ENCODE measurements at places on chromosomes 1 and 21. TPM values are rescaled to one million over a fixed set of nuclear protein-coding genes. Genes with fewer than 3 reads are reported as not detected.
A peak's percentile ranks its signal among the peaks of the same experiment; 100 is the strongest.

The NBPF12 gene
- 4.2 TPM for total RNA-seq

The ANGPTL1 gene
- not detected for total RNA-seq

The MX1 gene
- 6.7 TPM for total RNA-seq

DNA sequence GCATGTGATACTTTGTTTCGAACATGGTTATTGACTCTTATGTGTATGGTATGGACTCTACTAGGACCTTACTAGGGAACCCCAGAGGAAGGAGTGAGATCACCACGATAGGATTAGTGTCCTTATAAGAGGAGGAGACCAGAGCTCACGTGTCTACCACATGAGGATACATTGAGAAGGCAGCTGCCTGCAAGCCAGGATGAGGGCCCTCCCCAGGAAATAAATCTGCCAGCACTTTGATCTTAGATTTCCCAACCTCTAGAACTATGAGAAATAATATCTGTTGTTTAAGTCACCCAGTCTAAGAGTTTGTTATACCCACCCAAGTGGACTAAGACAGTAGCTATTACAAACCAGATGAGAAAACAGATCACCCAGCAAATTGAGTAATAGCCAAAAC, 559.3 kb upstream of the USP24 start:
- no peak for DNase-seq

GRCh38 chr1:242641461-242641860, 117.0 kb upstream of the PLD5 start:
- no peak for DNase-seq

The EXOSC10 gene
- total RNA-seq = 43.3 TPM

The C1orf226 gene
- total RNA-seq = 0.13 TPM

DNA sequence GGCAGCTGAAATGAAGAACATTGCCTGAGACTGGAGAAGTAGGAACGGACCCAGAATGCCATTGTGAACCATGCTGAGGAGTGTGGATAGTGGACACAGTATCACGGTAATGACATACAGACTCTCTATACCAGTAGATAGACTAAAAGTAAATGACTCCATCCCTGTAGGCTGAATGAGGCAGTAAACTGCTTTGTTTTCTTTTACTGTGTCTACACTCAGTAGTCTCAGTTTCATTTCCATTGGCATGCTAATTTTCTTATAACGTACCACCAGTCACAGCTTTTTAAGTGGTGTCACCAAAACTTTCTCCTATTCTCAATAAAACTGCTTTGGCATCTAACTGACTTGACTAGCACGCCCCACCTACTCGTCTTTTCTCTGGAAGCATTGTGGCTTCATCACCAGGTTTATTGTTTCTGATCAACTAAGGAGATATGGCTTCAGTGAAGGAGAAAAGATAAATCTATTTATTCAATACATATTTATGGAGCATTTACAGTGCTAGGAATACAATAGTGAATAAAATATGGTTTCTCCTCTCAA, 8.4 kb upstream of the ZNF697 start:
- DNase-seq = no peak

- no peak for DNase-seq
These were observed 178.6 kb downstream of the SLC45A1 start for GRCh38 chr1:8496473-8496872.

The PLA2G2C gene
- total RNA-seq = not detected

- DNase-seq = peak; percentile 79
These were observed 856 bp downstream of the FDPS start for GRCh38 chr1:155309423-155310021.

DNA sequence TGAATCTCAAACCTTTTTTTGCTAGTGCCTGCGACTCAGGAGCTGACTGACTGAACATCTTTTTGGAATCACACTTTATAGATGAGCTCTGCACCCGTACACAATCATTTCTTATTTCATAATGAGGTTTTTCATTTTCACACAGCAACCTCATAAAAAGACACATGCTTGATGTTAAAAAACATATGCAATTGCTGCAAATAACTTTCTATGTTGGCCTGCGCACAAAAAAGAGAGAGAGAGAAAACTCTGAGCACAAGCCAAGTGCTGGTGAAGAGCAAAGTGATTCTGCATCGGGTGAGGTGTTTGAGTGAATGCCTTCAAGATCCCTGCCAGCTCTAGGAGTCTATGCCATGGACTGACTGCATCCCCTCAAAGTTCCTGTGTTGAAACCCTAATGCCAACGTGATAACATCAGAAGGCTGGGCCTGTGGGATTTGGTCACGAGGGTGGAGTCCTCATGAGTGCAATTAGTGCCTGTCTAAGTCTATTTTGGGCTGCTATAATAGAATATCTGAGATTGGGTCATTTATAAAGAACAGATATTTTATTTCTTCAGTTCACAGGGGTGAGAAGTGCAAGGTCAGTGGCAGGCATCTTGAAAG, 36.6 kb downstream of the C1orf87 start:
- no peak for DNase-seq

GRCh38 chr1:233340031-233340555, 12.6 kb downstream of the MAP3K21 start:
- no peak for DNase-seq

The OLFML2B gene
- total RNA-seq = 0.13 TPM

GRCh38 chr1:186502087-186502486, 41.2 kb upstream of the PDC start:
- DNase-seq = no peak

The CHIA gene
- total RNA-seq = not detected

DNA sequence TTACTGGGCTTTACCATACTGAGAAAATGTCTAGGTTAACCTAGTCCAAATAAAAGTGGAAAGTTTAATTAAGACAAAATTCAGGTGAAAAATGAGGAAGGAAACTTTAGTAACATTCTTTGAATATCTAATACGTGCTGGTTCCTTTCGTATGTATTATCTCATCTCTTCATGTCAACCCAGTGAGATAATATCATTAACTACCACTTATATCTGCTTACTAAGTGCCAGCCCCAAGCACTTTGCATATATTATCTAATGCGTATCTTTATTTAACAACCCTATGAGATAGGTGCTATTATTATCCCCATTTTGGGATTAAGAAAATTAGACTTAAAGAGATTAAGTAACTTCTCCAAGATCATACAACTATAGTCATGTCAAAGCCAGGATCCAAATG, 12.5 kb upstream of the PLPP3 start:
- no peak for DNase-seq

The ESRRG gene
- not detected for total RNA-seq

DNA sequence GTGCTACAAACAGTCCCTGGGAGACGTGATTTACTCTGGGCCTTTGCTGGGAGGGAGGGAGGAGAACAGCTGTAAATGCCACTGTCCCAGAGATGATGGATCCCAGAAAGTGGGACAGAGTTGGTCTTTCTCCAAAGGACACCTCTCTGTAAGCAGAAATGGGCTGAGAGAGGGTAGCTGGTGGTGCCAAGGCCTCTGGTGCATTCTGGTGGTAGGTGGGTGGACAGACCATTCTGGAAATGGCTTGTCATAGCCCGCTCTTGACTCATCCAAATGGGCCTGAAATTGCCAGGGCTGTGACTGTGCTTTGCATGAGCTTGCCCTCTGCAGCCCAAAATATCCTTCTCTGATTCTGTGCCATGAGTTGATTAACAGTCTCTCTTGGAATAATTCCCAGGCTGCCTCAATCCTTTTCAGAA, 36.1 kb downstream of the CCDC185 start:
- no peak for DNase-seq

The UMODL1 gene
- not detected for total RNA-seq

The KCNT2 gene
- total RNA-seq = under 0.01 TPM

DNA sequence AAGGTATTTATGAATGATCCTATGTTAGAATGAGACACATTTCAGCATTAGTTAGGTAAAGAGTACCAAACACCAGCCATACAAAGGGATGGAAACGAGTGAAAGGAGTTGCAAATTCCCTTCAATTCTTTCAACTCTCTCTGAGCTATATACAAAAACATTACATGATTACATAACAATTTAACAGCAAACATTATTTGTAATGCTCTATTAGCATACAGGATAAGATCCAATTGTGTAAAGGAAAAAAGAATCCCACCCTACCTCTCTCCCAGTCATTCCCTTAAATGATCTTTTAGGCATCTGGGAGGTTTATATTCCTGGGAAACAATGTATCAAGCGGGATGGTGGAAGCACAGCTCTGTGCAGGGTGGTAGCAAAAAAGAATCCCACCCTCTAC, 117.9 kb downstream of the RHOU start:
- no peak for DNase-seq

GRCh38 chr21:41739011-41739410, 27.8 kb downstream of the RIPK4 start:
- no peak for DNase-seq

- no peak for DNase-seq
These were observed 43.4 kb downstream of the TMEM51 start for GRCh38 chr1:15196807-15197530.

DNA sequence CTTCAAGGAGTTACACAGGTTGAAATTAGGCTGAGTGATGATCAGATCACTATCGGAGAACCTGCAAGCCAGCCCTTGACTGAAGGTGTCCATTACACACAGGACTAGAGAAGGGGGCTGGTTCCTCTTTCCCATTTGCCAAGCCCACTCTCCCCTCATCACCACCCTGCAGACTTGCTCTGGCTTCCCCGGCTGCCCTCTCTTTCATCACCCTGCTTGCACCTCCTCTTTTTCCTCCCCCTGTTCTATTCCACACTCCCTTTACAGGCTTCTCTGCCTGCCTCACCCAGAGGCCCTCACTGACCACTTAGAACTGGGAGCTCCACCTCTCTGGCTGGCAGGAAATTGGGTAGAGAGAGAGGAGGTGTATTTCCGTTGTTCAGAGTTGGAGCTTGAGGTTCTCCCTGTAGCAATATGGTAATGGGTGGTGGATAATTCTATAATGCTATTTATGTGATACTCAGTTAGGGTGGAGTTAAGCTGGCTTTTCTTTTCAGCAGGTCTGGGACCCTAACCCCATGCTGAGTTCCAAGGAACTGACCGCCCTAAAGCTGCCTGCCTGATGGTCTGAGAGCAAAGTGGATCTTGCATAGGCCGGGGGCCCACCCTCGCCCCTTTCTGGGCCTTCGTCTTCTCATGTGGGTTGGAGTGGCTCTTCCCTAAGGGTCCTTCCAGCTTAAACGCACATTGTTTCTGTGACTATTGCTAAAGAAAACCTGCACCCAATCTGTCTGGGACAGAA, 111.8 kb upstream of the ADAR start:
- no peak for DNase-seq

DNA sequence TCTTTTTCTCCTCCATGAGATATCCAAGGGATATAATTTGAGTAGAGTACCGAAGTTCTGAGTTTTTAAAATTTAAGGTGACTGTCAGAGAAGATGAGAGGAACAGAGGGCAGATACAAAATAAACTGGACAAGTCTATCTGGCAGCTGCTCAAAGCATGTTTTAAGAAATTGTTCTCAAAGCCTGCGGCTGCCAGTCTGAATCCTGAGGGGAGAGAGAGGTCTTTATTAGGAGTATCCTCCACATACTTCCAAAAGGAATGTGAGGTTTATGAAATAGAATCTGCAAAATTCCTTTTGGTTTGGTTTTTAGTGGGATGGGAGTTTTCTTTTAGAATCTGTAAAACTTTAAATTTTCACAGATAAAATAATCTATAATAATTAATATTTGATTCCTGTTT, 41.3 kb downstream of the TTC13 start:
- DNase-seq = no peak

Measured in dermis microvascular lymphatic vessel endothelial cell (primary cell).